Stimulated activated CD4-positive, alpha-beta T cell treated with anti-CD3 and anti-CD28 coated beads, Interleukin-1b, Interleukin-23, amount 100 ng/mL, for 1 hour (primary cell): ENCODE measurements at places on chromosomes 4 and X.

DNA sequence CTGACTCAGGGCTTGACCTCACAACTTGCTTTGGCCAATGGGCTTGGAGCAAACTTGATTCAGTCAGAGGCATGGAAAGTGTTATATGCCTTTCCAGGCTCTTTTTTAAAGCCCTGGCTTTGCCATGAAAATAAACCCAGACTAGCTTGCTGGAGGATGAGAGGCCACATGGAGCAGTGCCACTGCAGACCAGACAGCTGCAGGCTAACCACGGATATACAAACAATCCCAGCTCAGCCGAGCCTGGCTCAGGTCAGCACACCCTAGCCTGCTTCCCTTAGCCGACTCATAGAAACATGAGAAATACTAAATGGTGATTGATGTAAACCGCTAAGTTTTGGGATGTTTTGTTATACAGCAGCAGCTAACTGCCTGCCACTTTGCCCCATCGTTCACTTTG lies 345.1 kb downstream of the ARHGAP10 start:
- DNase-seq = no peak

- DNase-seq = no peak
Observed at GRCh38 chrX:37348231-37348970, 763 bp upstream of the PRRG1 start.

DNA sequence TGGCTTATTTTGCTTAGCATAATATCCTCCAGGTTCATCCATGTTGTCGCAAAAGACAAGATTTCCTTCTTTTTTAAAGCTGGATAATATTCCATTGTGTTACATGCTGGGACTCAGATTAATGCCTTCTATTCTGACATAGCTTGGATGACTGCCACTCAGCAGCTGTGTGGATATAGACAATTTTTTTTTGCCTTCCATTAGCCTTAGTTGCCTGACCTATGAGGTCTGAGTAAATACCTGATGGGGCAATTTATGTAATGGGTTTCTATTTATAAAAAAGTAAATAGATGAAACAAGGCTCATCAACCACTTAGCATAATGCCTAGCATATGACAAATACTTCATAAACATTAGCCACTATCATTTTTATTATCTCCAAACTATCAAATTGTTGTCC lies 515.4 kb downstream of the ZNF674 start:
- DNase-seq = no peak

DNA sequence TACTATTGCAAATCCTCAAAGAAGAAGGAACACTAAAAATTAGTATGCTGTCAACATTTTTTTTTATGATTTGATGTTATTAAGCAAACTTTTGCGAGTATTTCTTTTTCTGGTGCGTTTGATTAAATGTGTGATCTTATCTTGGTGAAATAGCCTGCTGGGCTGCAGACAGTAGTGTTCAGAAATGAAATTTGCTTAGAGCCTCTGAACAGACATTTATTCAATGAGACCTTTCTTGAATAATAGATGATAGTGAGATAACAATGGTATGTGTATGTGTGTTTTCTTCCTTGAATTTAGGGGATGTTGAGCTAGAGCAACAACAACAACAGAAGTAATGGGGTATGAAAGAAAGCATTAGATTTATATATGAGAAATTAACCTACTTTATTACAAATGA lies 12.7 kb downstream of the ADGRL3 start:
- DNase-seq = no peak

DNA sequence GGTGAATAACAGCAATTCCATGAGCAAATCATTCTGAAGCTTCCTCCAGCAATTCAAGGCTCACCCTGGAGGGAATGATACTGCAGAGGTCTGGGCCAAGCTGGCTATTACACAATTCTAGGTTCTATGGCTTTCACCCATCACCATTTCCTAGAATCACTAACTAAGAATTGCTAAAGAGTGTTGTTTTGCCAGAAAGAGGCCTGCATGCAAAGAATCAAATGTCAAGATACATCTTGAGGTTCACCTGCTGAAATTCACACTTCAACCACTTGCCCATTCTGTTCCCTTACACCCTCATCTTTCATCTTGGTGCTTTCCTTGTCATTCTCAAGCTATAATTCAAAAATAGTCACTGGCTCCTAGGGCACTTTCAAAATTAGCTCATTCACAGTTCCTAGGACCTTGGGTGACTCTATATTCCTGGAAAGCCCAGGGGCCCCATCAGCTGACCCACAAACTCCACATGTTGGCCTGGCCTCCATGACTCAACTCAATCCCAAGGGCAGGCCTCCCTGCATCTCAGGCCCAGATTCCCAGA lies 7.0 kb downstream of the APBB2 start:
- no peak for DNase-seq

DNA sequence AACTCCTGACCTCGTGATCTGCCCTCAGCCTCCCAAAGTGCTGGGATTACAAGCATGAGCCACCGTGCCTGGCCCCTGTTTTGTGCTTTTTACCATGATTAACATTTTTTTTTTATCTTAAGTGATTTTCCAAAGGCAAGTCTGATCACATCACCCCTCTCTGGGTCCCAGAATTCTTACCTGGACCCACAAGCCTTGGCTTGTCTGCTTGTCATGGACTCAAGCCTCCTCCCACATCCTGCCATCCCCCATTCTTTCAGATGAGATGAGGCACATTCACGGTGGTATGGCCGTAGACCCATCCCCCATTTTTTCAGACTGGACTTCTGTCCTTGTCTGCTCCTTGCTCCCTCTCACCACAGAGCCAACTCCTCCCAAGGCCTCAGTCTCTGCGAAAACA lies 55.3 kb downstream of the APLN start:
- DNase-seq = no peak

- no peak for DNase-seq
Observed at GRCh38 chrX:44873415-44874276, 658 bp downstream of the KDM6A start.

GRCh38 chrX:133674726-133675470 lies 259.6 kb upstream of the GPC4 start:
- DNase-seq = no peak

- DNase-seq = no peak
Observed at GRCh38 chr4:48262926-48263325, 6.7 kb downstream of the TEC start.

DNA sequence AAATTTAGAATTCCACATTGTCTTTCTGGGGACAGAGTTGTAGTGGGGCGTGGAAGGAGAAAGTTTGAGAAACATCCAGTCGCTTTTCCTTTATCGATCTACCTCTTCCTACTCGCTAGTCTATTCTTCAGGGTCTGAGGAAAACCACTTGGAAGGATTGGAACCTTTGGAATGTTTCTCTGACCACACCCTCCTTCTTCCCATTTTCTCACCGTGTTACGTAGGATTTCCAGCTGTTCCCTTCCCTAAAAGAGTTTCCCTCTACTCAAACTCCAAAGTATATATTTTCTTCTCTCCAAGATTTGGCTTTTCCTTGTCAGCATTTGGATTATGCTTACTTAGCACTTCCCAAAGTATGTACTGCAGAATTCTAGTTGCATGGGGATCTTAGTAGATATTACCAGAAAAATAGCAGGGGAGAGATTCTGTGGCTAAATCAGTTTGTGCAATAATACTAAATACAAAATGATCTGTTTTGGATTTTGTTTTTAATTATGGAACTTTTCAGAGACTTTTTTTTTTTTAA lies 4.9 kb downstream of the ENPEP start:
- DNase-seq = no peak

DNA sequence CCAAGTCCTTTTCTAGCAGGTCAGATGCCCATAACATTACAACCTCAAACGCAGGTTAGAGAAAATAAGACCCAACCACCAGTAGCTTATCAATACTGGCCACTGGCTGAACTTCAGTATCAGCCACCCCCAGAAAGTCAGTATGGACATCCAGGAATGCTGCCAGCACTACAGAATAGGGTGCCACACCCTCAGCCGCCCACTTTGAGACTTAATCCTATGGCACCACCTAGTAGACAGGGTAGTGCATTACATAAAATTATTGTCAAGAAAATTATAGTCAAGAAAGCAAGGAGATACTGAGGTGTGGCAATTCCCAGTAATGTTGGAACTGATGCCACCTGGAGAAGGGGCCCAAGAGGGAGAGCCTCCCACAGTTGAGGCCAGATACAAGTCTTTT lies 19.9 kb upstream of the TRIM61 start:
- no peak for DNase-seq

- no peak for DNase-seq
Observed at GRCh38 chrX:55815546-55815945, 98.0 kb downstream of the RRAGB start.

DNA sequence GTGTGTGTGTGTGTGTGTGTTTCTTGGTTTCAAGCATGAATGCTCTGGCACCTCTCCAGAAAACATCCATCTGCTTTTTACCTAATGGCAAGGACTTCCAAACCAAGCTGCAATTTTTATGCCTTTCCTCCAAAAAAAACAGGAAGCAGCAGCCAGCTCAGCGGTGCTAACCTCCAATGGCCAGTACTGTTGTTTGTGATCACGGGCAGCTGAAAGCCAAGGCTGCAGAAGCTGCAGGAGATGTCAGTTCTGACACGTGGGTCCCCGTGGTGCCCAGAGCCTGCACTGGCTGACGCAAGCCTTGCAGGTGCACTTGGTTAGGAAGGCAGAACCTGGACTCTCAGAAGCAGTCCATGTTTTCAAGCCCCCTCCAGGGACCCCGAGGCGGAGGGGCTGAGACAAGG lies 313.6 kb upstream of the DDX53 start:
- DNase-seq = no peak

- no peak for DNase-seq
Observed at GRCh38 chr4:15186149-15186548, 183.9 kb downstream of the CPEB2 start.

- DNase-seq = no peak
Observed at GRCh38 chr4:118769161-118769560, 66.8 kb downstream of the SEC24D start.

DNA sequence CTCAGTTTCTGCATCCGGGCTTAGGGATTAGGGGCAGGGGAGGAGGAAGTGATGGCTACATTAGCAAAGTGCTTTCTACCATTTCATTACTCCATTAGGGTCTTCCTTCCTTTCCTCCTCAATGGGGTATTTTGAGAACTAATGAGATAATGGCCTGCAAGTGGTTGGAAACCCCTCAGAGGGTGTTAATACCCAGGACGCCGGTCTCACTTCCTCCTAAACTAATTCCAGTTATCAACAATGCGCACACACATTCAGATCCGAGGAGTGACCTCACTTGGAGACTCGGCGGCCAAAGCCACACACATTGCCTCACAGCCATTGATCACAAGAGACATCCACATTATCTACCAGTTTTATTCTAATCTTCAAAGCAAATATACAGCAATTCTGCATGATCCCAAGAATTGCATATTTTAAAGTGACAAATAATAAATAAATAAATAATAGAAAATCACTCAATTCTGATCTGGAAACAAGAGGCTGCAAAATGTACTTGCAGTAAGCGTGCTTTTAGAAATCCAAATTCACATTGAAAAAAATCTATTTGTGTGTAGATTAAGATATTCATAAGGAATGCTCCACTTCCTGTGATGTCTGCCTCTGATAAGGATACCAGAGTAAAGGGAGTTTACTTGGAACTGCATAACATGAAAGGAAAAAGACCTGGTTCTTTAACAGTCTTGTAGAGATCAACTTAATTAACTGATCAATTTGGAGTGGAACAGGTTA lies 329.1 kb downstream of the FBXW7 start:
- no peak for DNase-seq

DNA sequence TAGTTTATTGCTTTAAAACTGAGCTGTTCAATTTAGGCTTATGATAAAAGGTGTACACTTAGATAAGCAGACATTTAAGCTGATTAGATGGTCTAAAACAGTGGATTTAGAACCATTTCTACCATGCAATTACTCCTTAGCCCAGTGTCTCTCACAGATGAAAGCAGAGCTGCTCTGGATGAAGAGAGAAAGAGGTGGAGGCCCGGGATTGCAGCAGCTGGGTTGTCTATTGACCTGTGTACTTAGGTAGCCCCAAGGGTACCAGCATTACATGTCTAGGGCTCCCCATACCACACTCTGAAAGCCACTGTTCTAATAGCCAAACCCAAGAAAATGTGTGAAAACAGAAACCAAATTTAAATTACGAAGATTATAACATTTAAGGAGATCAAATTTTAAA lies 86.0 kb upstream of the GIMD1 start:
- no peak for DNase-seq

DNA sequence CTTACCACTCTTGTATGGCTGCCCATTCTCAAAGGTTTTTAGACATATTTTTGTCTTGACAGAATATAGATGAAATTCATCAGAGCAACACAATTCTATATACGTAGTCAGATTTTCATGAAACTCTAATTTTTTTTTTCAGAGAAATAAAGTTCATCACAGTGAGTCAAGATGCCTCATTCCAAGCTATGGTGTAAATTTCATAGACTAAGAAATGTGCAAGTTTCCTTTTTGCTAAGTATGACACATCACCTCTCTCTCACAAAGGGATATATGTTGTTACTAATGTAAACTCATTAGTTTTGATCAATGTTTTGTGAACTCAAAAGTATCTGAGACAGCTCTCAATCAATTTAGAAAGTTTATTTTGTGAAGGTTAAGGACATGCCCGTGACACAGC lies 60.4 kb upstream of the ATXN3L start:
- DNase-seq = no peak

GRCh38 chr4:1987296-1987695 lies 21.5 kb downstream of the NELFA start:
- no peak for DNase-seq

DNA sequence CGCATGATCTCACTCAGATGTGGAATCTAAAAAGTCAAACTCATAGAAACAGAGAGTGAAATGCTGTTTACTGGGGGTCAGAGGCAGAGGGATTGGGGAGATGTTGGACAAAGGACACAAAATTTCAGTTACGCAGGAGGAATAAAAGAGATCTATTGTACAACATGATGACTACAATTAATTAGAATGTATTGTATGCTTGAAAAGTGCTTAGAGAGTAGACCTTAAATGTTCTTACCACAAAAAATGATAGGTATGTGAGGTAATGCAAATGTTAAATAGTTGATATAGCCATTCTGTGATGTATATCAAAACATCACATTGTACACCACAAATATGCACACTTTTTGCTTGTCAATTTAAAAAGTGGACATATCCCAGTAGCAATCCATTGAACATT lies 36.1 kb upstream of the PHKA2 start:
- no peak for DNase-seq

DNA sequence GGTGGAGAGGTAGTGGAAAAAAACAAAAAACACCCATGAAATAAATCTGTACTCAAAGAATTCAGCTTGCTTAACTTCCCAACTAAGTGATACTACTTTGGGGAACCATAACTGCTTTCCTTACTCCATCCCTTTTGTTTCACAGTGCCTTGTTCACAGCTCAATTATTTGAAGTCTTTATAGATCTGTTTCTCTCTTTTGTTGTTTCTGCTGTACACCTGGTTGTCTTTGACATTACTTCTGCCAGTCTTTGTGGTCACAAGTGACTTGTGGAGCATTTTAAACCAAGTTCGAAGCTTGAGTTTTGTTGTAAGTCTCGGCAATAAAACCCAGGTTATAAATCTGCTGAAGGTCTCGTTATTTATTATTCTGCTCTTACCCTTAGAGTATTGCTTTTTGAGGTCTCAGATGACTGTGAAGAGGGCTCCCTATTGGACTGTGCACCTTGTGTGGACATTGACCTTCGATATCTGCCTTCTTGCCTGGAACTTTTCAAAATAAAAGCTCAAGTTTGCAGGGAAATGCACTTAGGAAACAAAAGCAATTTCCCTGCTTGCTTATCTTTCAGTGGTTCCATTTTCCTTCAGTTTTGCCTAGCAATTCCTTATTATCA lies 59.8 kb downstream of the ANK2 start:
- no peak for DNase-seq
